H7 (cell line): ENCODE measurements at places on chromosomes 3 and 15.

DNA sequence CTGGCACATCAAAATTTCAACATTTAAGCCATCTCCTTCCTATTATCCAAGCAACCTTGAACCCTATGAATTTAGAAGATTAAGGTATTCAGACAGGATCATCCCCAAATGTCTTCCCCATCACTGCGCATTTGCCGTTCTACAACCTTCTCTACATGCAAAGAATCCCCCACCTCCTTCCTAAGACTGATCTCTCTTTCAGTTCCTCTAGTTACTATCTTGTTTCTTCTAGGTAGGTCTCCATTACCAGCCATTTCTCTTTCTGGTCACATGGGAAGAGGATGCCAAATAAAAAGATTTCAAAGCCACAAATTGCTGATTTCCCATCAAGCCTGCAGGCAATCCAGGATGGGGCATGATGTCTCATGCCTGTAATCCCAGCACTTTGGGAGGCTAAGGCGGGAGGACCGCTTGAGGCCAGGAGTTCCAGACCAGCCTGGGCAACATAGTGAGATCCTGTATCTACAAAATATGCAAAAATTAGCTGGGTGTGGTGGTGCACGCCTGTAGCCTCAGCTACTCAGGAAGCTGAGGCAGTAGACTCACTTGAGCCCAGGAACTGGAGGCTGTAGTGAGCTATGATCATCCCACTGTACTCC, 29.7 kb upstream of the MTMR10 start:
- no peak for DNase-seq

GRCh38 chr3:18900994-18901393, 247.3 kb upstream of the KCNH8 start:
- DNase-seq, result no peak

- DNase-seq, result no peak
Measured at GRCh38 chr3:17655743-17656142, 86.7 kb downstream of the TBC1D5 start.

GRCh38 chr3:100083209-100083608, 31.1 kb downstream of the FILIP1L start:
- DNase-seq, result no peak

- no peak for DNase-seq
Measured at GRCh38 chr3:142355692-142356091, 92.1 kb downstream of the XRN1 start.

DNA sequence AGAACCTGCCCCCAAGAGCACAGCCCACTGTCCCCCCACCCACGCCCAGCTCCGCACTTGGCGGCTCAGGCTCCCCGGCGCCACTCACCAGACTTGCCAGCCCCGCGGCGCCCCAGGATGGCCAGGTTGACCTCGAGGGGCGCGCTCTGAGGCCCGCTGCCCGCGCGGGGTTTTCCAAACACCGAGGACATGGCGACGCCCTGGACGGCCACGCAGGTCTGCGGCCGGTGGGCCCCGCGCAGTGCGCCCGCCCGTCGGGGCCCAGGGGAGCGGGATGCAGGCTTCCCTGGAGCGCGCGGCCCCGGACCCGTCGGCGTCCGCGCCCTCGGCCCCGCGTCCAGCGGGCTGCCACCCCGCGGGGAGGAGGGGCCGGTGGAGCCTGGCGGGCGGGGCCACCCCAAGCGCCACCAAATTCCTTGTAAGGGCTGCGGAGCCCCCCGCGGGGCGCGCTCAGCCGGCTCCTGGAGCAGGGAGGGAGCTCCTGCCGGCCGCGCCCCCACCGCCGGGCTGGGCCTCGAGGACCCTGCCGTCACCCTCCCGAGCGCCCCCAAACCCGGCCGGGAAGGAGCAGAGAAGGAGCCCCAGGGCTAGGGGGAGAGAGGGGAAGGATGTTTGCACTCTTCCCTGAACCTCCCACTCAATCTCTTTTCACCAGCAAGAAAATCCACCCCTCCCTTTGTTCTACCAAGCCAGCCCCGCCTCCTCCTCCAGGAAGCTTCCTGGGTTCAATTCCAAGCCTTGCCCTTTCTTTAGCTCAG, at the start of gene RASL12:
TSS of gene RASL12 (minus strand) at position 347 of the 758 bp plus-strand sequence. CDS start at position 191, 156 bp downstream.
- peak; percentile 95 for DNase-seq

- no peak for DNase-seq
Measured at GRCh38 chr3:112984485-112984884, 6.3 kb upstream of the GTPBP8 start.

- DNase-seq, result peak; percentile 68
Measured at GRCh38 chr3:129650256-129650872, 43.9 kb upstream of the PLXND1 start.

DNA sequence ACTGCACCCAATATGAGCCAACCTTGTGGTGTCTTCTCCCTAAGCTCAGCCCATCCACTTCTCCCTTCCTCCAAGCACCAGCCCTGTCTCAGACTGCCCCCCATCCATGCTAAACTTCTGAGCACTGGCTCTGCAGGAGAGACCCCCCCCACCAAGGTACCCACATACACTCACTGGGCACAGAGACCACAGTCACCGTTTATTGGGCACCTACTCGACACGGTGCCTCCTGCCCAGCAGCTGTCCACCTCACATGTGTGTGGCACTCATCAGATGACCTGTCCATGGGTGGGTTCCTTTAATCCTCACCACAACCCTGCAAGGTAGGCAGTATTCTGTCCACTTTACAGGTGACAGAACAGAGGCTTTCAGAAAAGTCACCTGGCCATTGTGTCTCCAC, 22.3 kb upstream of the SFMBT1 start:
- peak; percentile 5 for DNase-seq

DNA sequence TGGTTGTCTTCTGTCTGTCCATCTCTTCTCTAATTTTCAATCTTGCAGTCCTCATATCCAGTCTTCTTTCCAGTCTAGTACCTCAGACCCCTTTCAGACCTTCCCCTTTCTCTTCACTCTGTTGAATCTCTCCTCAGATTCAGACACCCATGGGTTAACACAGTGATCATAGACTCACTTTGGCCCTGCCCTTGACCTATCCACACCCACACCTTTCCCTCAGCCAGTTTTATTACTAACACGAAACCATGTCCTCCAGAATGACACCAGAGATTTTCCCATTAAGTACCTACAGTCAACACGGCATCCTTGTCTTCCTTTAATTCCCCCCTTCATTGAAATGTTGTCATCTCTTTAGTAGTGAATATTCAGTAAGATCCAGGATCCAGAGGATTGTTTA, 74.5 kb upstream of the UBE2E2 start:
- no peak for DNase-seq

GRCh38 chr15:75067123-75067830, 43.9 kb downstream of the PPCDC start:
- DNase-seq, result no peak

DNA sequence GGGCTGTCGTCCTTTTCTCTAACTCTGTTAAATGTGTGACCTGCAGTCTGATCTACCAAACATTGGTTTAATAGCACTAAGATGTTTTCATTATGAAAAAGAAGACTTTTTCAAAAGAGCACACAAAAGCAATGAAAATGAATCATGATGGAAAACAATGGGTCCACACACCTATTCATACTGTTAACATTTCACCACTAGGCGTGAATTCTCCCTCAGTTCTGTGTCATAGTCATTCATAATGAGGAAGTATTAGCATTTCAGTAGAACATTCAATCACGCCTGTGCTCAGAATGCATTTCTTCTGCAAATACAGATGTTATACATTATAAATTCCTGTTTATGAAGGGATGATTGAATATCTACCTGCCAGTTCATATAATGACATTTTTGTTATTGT, 35.9 kb downstream of the EIF4E3 start:
- DNase-seq, result no peak

DNA sequence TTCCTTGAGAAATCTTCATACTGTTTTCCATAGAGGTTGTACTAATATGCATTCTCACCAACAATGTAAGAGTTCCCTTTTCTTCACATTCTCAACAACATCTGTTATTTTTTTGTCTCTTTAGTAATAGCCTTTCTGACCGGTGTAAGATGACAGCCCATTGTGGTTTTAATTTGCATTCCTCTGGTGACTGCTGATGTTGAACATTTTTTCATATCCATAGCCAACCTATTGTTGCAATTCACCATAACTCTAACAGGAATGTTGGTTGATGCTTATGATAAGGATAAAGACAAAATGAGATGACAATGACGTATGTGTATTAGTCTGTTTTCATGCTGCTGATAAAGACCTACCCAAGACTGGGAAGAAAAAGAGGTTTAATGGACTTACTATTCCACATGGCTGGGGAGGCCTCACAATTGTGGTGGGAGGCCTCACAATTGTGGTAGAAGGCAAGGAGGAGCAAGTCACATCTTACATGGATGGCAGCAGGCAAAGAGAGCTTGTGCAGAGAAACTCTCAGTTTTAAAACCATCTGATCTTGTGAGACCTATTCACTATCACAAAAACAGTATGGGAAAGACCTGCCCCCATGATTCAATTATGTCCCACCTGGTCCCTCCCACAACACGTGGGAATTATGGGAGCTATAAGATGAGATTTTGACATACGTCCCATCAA, 37.6 kb upstream of the RHCG start:
- no peak for DNase-seq

DNA sequence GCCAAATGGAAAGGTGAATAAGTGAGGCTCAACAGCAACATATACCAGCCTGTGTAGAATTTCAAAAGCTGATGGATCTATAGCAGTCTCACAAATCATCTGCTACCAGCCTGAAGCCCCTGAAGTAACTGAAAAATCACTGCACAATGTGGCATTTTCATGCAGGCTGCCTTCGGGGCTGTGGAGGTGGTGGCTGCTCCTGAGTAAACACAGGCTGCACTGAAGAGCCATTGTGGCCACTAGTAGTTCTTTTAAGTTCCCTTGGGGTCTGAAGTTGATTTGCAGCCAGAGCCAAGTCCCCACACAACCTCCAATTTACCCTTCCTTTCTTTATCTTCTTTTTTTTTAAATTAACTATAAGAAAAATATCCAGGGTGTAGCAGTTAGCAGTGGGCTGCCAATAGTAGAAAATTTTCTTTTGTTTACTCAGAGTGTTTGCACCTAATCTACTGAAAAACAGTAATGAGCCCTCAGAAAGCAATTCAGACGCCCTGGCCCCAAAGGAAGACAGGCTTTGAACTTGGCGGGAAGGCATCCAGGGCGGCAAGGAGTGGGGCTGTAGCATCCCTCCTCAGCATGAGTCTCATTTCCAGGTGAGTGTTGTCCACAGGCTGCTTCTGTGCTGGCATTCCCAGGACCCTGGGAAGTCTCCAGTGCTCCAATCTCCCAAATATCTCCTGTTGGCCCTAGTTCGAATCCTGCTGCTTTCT, 13.3 kb upstream of the SUSD5 start:
- DNase-seq, result peak; percentile 14

DNA sequence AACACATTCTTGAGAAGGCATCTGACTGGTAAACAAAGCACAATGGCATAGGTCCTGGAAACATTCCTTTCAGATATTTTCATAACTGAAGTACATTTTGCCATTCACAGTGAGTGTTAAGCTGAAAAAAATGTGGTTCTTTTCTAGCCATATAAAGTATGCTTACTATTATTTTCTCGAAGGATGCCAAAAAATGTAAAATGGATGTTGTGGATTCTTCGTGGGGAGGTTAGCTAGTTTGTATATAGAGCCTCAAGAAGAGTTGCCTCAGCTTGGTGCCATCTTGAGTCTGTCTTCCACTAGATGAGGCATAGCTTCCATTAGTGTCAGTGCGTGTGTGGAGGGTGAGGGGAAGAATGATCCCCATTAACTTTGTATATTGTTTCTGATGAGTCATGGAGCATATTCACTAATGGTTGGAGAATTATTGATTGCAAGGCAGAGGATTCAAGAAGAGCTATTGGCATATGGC, 4.1 kb downstream of the MBNL1 start:
- no peak for DNase-seq

DNA sequence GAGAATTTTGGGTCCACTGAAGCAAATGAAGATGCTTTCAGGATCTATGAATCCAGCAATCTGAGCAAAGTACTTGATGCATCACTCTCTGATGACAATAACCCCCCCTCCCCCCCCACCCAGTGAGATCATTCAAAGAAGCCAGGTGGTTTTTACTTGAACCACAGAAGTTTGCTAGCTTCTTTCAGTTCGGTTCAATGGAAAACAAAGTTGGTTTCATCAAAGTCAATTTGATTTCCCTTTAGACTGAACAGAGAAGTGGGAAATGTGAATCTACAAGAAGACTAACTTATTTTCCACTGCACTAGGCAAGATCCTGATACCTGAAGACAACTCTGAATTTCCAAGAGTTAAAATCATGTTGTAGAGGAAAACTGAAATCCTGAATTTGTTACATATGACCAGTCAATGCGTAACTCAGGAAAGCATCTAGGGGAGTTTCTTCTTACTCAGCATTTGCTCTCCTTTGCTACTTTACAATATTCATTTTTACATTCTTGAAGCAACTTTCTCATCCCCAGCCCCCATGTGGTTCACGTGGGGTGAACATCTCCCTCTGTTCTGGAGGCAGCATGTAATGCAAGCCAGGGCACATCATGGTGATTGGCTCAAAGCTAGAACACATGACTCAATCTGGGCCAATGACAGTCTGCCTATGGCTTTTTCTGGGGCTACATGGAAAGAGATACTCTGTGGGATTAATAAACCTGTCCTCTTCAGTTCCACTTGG, 572.6 kb downstream of the FOXP1 start:
- DNase-seq, result no peak
